ENCODE measurements at places on chromosomes 12 and 14.

GRCh38 chr14:76644855-76645518 lies 116.3 kb upstream of the VASH1 start:
- peak; percentile 14 for DNase-seq

- no peak for DNase-seq
These were observed 64.7 kb downstream of the ZNF641 start for GRCh38 chr12:48285751-48286650.

DNA sequence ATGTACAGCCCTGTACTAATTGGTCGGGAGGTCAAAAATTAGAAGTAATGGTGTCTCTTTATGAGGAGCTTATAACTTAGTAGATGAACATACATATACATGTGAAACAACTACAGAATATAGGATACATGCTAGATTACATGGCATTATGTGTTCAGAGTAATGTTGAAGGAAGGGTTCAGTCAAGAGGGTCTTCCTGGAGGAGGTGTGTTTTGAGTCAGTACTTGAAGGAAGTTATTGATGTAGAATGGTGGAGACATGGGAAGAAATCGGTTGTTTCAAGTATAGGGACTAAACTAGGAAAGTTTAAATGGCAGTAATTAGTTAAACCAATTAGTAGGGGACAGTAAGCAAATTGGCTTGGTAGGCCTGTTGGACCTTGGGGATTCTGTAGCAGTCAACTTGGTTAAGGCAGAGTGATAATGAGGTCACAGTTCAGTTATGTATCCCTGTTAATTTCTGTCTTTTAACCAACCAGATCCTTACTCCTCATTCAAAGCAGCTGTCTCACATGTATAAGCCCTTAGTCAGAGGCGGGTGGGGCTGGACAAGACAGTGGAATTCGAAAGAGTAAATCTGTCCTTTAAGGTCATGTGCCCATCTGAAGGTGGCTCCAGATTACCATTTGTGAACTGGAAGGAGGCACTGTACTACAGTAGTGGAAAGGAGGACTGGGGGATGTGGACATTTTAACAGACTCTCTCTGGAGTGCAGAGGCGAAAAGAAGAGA lies 3.5 kb upstream of the ANKRD52 start:
- DNase-seq = peak; percentile 83

- peak; percentile 38 for DNase-seq
These were observed 64.9 kb downstream of the FRMD6 start for GRCh38 chr14:51716610-51717009.

GRCh38 chr14:102490456-102490855 lies 19.1 kb downstream of the ANKRD9 start:
- no peak for DNase-seq

DNA sequence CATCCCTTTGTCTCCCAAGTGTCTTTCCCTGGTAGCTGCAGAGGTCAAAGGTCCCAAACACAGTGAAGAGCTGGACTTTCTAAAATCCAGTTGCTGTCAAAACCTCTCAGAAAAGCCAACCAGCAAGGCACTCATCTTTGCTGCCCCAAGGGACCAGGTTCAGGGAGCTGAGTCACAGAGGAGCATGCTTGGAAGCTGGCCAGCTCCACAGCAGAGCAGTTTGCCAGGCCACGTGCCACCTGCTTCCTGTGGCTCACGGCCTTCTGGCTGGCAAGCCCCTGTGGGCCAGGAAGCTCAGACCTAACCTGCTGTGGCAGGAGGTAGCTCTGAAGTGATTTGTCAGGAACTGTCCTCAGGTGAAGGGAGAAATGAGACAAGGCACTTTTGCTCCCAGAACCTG lies 3.6 kb downstream of the ISCU start:
- peak; percentile 52 for DNase-seq

- DNase-seq = no peak
These were observed 164.2 kb downstream of the CALM1 start for GRCh38 chr14:90560991-90561390.

DNA sequence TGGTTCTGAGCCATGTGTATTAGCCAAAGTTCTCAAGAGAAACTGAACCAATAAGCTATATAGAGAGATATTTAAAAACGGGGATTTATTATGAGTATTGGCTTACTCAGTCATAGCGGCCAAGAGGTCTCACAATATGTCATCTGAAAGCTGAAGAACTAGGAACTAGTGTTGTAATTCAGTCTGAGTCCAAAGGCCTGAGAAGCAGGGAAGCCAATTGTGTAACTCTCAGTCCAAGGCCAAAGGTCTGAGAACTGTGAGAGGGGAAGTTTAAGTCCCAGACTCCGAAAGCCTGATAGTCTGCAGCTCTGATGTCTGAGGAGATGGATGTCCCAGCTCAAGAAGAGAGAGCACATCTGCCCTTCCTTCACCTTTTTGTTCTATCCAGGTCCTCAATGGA lies 344.8 kb upstream of the USP15 start:
- DNase-seq = no peak

- DNase-seq = peak; percentile 22
These were observed 24.9 kb downstream of the DGLUCY start for GRCh38 chr14:91138511-91139359.

DNA sequence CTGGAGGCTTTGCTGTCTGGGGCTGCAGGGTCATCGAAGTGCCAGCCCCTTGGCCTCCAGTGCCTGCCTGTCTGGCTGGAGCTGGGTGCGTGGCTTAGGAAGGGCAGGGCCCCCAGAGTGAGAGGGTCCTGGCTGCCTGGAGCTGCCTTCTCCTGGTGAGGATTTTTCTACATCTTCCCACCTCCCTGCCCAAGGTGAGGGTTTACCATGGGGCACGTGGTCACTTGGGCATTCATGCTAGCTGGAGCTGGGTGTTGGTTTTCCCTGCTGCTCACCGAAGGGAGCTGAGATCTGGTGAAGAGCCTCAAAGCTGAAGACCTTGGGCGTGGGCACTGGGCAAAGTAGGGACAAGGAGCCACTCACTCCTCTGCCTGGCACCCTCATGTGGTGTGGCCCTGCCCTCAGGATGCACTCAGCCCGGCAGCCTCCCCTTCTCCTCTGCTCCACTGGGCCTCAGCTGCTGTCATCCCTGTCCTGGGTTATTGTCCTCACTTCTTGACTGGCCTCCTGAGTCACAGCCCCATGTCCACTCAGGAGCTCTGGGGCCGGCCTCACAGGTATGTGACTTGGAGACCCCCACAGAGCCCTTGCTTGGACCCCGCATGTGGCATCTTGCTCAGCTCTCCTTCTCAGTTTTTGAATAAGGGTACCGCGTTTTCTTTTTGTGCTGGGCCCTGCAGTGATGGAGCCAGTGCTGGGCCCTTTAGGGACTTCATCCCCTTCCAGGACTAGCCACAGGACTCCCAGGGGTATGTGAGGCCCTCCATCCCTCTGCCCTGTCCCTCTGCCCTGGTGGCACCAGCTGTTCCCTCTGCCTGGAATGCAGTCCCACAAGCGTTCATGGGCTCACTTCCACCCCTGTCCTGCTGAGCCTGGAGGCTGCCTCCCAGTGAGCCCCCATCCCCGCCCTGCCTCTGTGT lies 1.6 kb downstream of the CEP170B start:
- no peak for DNase-seq

- DNase-seq = peak; percentile 89
These were observed 25.4 kb upstream of the EIF4B start for GRCh38 chr12:52980650-52981423.

DNA sequence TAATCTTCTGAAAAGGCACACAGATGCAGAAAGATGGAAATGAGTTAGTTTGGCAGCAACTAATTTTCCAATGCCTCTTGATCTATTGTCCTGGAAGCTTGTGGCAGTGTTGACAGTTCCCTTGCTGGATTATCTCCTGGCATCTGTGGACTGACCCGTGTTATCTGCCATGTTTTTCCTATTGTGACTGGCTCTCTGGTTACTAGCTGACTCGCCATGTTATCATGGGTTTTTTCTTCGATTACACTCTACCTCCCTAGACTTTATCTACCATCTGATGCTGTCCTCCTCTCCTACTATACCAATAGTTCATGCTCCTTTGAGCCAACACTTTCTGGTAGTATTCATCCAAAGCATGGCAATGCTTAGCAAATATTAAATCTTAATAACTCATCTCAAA lies 63.3 kb upstream of the FLRT2 start:
- no peak for DNase-seq

All from fibroblast of upper back skin (primary cell).